Activated CD4-positive, alpha-beta T cell treated with anti-CD3 and anti-CD28 coated beads for 36 hours (primary cell): ENCODE measurements at places on chromosomes 5 and 9.
A peak's percentile ranks its signal among the peaks of the same experiment; 100 is the strongest.

- H3K4me3 ChIP-seq, result no peak overlapping the region
- H3K27me3 ChIP-seq, result no peaks in the 10 kb centered on the region
- no peaks in the 10 kb centered on the region for H3K36me3 ChIP-seq
- H3K4me1 ChIP-seq, result peaks cover 23% of the 10 kb centered on the region
Measured at GRCh38 chr9:112863214-112863613, 27.5 kb downstream of the SLC46A2 start.

DNA sequence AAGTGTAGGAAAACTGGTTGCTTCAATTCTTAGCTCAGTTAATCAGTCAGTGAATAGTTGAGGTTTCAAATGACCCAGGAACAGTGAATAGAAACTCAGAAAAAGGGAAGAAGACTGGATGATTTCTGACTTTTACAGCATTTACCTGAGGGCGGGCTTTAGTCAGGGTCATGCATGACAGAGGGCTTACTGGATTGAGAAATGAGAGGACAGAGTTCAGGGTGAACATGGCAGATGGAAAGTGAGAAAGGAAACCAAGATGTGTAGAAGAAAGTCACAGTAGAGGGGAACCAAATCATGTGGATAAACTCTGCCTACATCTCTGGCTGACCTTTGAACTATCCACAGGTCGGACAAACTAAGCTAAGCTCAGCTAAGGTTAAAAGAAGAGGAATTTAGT lies 596.0 kb downstream of the SEMA5A start:
- H3K4me3 ChIP-seq, result no peak overlapping the region
- no peak overlapping the region for H3K27ac ChIP-seq
- no peaks in the 10 kb centered on the region for H3K27me3 ChIP-seq
- no peaks in the 10 kb centered on the region for H3K36me3 ChIP-seq

- no peaks in the 10 kb centered on the region for H3K4me1 ChIP-seq
- DNase-seq, result no peak
- H3K4me3 ChIP-seq, result no peak overlapping the region
- no peak overlapping the region for H3K27ac ChIP-seq
- H3K36me3 ChIP-seq, result peaks cover 38% of the 10 kb centered on the region
- H3K27me3 ChIP-seq, result no peaks in the 10 kb centered on the region
Measured at GRCh38 chr5:55278778-55279177, 28.7 kb downstream of the DHX29 start.

GRCh38 chr5:135487037-135487395 lies 34.9 kb upstream of the TIFAB start:
- no peak overlapping the region for H3K4me3 ChIP-seq
- peaks cover 8% of the 10 kb centered on the region for H3K4me1 ChIP-seq
- no peak for DNase-seq
- H3K27me3 ChIP-seq, result peaks cover 54% of the 10 kb centered on the region
- H3K27ac ChIP-seq, result no peak overlapping the region
- no peaks in the 10 kb centered on the region for H3K36me3 ChIP-seq

GRCh38 chr5:139634541-139634940 lies 13.6 kb upstream of the CXXC5 start:
- no peak overlapping the region for H3K4me3 ChIP-seq
- H3K27ac ChIP-seq, result peak overlapping the region; percentile 51
- peaks cover 33% of the 10 kb centered on the region for H3K36me3 ChIP-seq
- DNase-seq, result no peak
- peaks cover 37% of the 10 kb centered on the region for H3K4me1 ChIP-seq

- H3K4me3 ChIP-seq, result no peak overlapping the region
- DNase-seq, result no peak
- peaks cover 3% of the 10 kb centered on the region for H3K27me3 ChIP-seq
- no peaks in the 10 kb centered on the region for H3K4me1 ChIP-seq
Measured at GRCh38 chr5:179453616-179454015, 96.7 kb upstream of the RUFY1 start.
